NCI-H1436 treated with DMSO at 0.1 percent for 48 hours (cell line): ENCODE measurements at places on chromosomes 3 and 15.
A peak's percentile ranks its signal among the peaks of the same experiment; 100 is the strongest.

- DNase-seq = no peak
Observed at GRCh38 chr15:60871152-60871551, 357.9 kb downstream of the RORA start.

- DNase-seq = no peak
Observed at GRCh38 chr3:72924055-72924454, 36.2 kb downstream of the GXYLT2 start.

DNA sequence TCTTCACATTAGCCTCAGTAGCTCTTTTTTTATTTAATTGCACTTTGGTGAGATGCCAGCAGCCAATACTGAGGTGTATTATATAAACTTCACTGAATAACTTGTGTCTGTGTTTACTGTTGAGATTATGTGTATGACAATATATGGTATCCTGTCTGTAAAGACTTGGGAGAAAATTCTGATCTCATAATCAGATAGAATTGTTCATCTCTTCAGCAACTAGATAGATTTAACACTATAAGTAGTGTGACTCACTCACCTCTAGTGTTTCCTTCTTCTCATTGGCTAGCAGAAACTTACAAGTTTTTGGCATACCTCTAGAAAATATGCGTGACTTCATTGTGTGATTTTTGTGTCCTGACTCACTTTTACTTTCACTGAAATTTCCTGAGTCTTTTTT is 67.6 kb upstream of the TGFBR2 start:
- no peak for DNase-seq

DNA sequence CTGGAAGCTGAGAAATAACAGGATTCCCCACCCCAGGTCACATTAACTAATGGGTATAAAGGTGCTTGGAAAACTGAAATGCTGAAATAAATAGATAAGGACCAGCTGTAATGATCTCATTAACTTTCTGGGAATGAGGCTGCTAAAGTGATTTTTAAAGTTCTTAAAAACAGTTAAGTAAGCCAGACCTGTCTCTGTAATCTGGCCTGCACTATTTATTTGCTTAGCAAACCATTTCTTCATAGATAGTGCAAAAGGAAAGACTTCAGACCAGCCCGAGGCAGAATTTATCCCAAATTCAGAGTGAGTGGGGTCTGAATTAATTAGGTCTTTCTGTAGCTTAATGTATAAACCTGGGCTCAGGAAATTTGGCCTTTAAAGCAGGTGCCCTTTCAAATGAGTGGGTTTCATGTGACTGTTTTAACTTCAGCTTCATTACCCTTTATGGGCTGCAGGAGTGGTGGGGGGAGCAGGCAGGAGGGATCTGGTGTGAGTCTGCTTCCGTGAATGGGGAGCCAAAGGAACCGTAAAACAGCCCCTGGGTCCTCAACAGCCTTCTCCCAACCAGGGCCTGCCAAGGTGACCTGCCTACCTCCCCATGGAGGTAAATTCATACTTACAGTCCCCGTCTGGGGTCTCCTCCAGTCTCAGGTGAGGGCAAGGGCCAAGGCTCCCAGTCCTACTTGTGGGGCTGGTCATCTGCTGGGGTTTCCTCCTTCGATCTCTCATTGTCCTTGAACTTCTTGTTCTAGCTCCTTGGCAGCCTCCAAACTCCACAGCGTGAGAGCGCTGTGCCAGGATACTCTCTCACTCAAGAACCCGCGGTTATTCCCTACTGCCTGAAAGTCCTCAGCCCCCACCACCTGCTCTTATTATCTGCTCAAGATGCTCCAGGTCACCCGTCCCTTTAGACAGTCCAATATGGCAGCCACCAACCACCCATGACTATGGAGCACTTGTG is 31.2 kb downstream of the MAGEF1 start:
- DNase-seq = no peak

GRCh38 chr15:31887246-31887645 is 143.1 kb upstream of the CHRNA7 start:
- no peak for DNase-seq

DNA sequence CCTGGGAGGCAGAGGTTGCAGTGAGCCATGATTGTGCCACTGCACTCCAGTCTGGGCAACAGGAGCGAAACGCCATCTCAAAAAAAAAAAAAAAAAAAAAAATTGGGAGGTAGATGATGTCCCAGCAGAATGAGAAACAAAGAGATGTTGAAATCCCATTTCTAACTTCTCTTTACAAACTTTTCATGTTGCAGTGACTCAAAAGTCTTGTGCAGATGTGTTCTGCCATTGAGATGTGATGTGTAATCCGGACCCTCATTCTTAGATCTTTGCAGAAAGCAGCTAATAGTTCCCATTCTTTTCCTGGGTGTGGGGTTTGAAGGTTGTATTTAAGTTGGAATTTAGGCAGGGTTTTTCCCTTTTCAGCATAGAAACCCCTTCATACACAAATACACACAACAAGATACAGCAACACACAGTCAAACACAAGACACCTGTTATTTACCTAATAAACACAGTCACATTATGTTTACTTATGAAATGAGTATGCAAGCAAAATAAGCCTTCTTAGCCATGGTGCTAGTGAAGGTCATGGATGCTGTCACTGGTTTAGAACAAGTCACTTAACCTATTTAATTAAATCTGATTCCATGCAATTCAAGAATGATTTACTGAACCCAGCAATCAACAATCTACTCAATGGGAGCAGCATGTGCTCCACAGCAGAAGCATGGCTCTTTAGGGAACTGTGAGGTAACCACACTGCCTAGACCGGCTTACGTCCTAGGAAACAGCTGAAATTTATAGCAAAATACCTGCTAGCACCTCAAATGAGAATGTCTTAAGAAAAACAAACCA is 14.9 kb downstream of the SIAH2 start:
- peak; percentile 51 for DNase-seq

- DNase-seq = no peak
Observed at GRCh38 chr3:117435506-117435905, 725.9 kb downstream of the TUSC7 start.

GRCh38 chr3:43758592-43759225 is 68.0 kb downstream of the ABHD5 start:
- no peak for DNase-seq

DNA sequence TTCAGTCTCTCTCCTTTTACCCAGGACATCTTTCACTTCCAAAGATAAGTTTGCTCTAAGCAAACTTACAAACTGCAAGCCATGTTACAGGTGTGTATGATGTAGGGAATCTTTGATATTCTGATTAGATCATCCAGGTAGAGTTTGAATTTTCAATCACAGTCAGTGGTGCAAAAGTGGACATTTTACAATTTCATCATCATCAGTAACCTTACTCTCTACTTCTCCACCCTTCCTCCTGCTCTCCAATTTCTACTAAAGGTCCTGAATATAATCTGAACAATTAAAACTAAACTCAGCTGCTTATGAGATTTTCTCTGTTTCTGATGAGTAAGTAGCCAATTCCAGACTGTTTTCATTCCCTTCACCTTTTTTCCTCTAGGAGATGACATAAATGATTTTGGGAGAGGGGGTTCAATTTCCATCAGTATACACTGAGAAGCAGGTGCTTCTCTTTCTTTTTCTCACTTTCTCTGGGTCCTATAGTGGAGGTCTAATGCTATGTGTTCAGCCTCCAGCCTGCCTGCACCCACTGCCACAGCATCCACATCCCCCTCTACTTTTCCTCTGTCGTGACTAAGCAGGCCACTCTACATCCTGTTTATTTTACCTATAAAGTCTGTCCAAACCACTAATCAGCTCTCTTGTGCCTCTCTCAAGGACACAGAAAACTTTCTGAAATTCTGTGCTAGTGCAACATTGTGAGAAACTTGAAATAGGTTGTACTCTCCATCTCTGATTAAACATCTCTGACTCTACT is 27.6 kb downstream of the SUCNR1 start:
- no peak for DNase-seq

DNA sequence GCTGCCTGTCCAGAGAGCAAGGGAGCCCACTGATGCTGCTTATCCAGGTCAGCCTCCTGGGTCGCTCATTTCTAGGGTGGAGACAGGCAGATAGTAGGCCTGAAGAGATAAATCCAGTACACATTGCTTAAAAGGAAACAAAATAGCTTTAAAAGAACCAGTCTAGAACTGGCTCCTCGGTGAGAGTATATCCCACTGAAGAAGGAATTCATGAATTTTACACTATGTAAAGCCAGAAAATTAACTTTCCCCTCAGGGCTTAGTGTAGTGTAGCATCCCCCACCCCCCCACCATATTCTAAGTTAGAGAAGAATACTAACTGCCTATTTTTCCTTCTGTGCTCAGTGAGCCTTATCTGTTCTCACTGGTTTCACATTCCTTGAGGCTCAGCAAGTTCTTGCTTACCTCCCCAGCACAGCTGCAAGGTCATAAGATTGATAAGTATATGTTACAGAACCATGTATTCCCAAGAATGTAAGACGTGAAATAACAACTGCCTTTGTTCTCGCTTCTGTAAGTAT is 30.5 kb upstream of the NOX5 start:
- no peak for DNase-seq

GRCh38 chr3:197482001-197482400 is 73.8 kb downstream of the BDH1 start:
- DNase-seq = no peak

GRCh38 chr3:178787960-178788359 is 251.7 kb downstream of the KCNMB2 start:
- DNase-seq = no peak

GRCh38 chr3:62101488-62101887 is 271.9 kb downstream of the FEZF2 start:
- no peak for DNase-seq

DNA sequence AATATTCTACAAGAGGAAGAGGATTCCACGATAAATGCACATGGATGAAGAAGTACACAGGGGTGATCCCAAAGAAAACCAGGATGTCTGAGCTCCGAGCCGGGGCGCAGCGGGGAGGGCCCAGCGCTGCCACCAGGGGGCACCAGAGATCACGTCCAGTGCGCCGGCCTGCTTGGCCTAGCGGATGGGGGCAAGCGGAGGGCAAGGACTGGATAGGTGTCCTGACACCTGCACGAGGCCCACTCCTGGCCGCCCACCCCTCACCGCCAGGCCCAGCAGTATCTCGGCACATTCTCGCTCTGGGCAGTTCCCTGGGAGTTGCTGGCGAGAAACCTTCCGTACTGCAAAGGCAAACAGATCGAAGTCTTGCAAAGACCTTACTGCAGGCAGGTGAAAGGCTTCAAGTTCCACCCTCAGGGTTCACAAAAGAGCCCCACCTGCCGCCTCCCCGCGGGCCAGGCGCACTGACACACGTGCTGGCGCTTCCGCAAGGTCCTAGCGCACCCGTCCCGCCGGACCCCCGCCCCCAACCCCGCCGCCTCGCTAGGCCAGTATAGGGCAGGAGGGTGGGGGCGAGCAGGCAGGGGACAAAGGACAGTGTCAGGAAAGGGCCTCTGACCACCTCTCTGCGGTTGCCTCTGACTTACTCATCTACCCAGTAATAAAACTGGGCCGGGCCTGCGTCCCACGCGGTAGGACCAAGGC is 3.3 kb downstream of the ANKRD63 start:
- DNase-seq = no peak

- peak; percentile 15 for DNase-seq
Observed at GRCh38 chr3:112350018-112350810, 17.3 kb downstream of the CD200 start.
